A172 (cell line): ENCODE measurements at places on chromosomes 7 and 10.

- DNase-seq: peak; percentile 44
Observed at GRCh38 chr7:13988731-13989125, 738 bp downstream of the ETV1 start.

- no peak for DNase-seq
Observed at GRCh38 chr10:61765176-61766087, 102.7 kb downstream of the CABCOCO1 start.

DNA sequence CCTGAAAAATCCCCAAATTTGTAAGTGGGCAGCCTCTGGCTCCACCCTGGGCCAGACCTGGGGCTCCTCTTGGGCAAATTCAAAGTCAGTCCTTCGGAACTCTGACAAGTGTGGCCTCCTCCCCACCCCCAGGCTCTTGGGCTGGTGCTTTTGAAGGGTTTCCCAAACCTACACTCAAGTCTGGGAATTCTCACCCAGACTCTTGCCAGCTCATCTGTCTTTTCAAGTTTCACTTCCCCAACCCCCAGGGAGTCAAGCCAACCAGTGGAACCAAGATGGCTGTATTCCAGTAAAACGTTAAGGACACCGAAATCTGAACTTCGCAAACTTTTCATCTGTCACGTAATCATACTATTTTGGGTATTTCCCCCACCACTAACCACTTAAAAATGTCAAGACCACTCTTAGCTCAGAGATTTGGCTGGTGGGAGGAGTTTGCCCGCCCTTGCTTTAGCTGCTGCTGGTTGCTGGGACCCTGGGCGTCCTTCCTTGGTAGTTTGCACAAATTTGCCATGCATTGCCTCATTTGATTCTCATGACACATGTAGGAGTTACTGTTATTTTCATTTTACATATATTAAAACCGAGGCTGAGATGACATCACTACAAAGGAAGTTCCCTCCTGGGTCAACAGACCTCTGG lies 1.7 kb upstream of the MYO1G start:
- DNase-seq: peak; percentile 81

DNA sequence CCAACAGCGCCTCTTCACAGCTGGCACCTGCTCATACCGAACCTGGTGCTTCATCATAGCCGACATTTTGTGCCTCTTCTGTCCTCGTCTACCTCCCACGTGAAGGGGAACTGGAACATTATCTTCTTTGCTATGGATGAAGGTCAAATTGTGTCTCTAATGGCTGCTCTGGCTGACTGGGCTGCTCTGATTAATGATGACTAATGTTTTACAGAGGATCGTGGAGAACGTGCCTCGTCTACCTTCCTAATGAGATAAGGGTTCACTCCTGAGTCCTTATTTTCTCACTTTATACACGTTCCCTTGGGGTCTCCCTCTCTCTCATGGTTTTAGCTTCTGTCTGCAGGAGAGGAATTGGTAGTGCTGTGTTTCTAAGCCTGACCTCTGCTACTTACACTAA lies 420.3 kb downstream of the PHTF2 start:
- no peak for DNase-seq

DNA sequence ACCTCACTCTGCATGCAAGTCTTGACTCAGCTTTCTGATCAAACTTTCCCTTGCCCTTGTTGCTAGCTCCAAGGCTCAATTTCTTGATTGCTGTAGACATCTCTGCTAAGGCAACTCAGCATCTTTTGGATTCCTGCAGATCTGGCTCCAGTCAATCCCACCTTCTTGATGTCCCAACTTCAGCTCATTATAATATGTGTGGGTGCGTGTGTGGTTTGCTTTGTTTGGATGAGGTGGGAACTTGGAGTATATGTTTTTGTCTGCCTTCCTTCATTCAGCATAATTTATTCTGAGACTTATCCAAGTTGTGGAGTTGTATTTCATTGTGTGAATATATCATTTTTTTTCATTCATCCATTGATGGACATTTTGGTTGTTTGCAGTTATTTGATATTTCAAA lies 364.8 kb upstream of the IGFBP3 start:
- DNase-seq: no peak

DNA sequence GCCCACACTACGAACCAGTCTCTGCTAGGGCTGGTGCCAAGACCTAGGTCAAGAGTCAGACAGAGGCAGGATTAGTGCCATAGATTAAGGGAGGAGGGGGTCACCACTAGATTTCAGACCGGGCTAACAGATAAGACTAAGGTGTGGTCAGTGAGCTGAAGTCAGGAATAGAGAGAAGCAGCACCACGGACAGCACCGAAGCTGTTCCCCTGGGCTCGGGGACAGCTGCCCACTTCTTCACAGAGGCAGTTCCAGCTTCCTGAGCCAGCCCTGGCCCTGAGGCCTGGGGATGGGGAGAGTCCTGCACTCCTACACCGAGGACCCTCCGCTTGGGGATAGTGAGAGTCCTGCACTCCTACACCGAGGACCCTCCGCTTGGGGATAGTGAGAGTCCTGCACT lies 11.2 kb upstream of the JAKMIP3 start:
- DNase-seq: peak; percentile 6

- peak; percentile 14 for DNase-seq
Observed at GRCh38 chr10:15046626-15047025, 2.9 kb downstream of the OLAH start.

DNA sequence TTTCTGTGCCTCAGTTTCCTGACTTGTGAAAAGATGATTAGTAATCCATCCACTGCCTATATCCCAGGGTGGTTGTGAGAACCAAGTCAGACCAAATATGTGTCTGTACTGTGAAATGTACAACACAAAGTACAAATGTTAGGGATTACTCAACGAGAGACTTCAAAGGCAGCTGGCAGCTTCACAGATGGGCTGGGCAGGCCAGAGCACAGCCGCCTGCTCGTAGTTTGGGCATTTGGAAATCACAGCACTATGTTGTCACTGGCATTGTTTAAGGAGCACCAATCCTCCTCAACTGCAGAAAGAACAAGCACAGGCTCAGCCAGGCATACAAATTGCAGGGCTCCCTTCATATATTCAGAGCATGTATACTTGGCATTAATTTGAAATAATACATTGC lies 64.5 kb upstream of the C10orf90 start:
- DNase-seq: no peak

GRCh38 chr7:47180516-47180826 lies 401.4 kb downstream of the TNS3 start:
- no peak for DNase-seq

GRCh38 chr10:22648547-22648961 lies 65.8 kb downstream of the PIP4K2A start:
- DNase-seq: peak; percentile 64

DNA sequence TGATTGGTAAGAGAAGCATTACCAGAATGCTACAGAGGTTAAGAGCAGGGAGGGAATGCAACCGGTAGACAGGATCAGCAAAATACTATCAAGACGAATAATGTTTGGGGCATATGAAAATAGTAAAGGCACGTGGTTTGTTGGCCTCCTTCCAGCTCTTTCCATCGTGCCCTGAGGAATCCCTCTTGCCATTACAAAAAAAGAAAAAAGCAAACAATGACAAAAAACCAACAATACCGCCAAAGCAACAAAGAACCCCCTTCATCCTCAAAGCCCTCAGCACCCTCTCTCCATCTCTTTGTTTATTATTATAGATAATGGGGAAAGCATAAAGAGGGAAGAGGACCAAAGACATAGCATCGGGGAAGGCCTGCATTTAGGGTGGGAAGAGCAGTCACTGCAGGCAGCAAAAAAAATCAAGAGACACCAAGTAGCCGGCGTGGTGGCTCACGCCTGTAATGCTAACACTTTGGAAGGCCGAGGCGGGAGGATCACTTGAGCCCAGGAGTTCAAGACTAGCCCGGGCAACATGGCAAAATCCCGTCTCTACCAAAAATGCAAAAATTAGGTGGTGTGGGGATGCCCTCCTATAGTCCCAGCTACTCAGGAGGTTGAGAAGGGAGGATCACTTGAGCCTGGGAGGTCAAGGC lies 78.0 kb downstream of the HIP1 start:
- no peak for DNase-seq

DNA sequence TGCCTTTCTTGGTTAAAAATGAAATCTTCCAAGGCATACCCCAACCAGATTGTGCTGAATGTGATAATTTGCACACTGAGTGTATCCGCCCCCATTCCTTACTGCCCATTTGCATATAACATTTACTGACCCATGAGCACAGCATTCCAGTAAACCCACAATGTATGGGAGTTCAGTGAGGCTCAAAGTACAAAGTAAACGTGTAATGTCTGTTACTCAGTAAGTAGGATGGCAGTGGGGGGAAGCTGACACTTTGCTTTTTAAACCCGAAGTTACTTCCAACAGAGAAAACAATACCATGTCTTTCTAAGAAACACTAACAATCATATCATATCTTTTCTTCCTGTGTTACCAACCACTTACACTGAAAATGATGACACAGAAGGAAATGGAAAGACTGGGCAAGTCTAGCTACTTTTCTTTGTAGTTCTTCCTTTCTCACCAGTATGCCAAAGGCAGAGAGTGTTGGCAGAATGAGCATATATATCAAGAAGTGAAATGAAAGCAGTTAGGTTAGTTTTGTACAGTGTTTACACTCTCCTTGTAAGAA lies 27.1 kb upstream of the SOSTDC1 start:
- no peak for DNase-seq

GRCh38 chr7:1895664-1896515 lies 225.8 kb downstream of the ELFN1 start:
- no peak for DNase-seq

DNA sequence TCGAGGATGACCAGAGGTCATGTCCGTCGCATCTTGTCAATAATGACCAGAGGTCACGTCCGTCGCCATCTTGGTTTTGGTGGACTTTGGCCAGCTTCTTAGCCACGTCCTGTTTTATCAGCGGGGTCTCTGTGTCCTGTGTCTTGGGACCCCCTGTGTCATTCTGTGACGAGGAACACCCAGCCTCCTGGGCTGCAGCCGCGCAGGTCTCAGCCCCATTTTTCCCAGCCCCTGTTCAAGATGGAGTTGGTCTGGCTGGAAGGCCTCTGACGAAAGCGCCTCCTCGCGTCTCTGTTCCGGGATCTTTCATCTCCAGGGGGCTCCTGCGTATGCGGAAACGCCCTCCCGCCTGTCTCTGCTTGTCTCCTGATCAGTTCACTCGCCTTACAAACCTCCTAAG lies 134.2 kb downstream of the ELFN1 start:
- DNase-seq: no peak

DNA sequence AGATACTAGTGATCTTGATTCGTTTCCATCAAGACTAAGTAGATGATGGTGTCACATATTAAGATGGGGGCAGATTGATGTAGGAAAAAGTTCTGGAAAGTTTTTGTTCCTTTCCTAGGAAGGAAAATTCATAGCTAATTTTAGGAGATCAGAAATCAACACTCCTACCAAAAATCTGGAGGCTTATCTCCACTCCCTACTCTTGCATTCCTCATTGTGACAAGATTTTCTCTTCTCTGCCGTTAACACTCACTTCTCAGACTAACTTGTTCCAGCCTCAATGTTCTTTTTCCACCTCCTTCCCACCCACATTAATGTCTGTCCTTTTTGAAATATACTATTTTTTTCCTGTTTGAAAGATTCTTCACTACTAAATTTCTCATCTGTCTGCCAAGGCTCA lies 851.9 kb upstream of the GHITM start:
- DNase-seq: no peak

DNA sequence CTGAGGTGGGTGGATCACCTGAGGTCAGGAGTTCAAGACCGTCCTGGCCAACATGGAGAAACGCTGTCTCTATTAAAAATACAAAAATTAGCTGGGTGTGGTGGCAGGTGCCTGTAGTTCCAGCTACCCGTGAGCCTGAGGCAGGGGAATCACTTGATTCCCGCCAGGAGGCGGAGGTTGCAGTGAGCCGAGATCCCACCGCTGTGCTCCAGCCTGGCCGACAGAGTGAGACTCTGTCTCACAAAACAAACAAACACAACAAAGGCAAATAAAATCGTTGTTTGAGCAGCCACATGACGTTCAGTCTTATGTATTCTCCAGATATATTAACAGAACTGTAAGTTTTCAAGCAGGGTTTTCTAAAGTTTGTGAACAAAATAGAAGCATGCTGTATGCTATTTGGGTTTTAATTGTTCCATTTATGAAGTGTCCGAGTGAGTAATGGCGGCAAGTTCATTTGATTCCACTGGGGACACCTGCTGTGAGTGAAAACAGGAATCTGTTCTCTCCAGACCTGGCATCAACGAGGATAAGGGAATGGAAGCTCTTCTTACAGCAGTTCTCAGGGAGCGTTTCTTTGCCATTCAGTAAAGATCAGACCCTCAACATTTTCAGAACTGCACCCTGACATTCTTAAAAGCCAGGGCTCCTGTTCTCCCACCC lies 122.5 kb upstream of the PITRM1 start:
- DNase-seq: no peak

GRCh38 chr7:22723181-22723601 lies 3.8 kb upstream of the IL6 start:
- DNase-seq: peak; percentile 46

DNA sequence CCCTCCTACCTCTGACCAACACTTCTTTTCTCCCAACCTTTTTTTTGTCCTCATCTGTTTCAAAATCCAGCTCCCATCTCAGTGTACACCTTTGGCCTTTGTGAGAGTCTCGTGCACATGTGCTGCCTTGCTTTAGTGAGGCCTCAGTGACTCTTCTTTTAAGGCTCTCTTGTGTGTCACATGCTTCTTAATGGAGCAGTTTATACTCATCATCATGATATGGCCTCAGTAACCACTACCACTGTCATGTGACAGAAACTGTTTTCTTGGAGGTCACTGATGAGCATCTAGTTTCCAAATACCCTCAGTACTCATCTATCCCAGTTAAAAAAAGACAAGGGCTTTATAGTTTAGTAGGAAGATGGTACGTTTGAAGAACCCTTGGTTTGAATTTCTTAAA lies 8.1 kb upstream of the ARHGAP22 start:
- DNase-seq: no peak

GRCh38 chr7:139876622-139877283 lies 47.7 kb downstream of the TBXAS1 start:
- DNase-seq: peak; percentile 27

DNA sequence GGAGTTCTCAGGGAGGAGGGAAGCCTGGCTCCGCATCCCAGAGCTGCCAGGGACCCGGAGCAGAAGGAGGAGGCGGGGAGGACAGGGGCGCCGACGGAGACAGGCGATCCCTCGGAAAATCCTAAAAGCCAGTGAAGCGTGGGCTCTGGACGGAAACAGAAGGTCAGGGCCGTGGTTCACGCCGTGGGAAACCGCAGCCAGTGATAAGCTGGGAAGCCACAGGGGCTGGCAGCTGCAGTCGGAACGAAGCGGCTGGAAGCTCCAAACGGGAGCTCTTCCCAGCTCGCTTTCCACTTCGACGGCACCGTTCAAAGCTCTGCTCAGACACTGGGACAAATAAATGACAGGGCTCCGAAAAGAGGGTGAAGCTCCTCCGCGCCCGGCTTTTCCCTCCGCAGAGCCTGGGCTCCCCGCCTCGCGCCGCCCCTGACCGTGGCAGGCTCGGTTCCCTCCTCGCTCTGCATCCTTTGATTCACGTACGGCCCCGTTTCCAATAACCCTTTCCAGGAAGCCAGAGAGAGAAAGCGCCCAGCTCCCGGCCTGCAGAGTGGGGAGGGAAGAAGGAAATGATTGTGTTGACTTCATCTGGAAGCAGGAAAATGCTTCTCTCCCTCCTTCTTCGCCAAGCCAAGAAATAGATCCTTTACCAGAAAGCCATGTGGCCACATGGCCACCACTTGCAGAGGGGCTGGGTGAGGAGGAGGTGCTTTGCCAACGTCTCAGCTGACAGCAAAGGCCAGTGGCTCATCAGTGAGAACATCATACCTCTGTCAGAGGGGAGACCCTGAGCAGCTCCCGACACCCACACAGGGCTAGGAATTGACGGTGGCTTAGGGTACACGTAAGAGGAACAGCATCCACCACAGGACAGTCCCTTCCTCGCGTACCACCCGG lies 57.4 kb downstream of the ADRB1 start:
- no peak for DNase-seq

- peak; percentile 58 for DNase-seq
Observed at GRCh38 chr10:5442065-5442989, 30.0 kb downstream of the NET1 start.

GRCh38 chr7:52741670-52742290 lies 293.7 kb upstream of the POM121L12 start:
- no peak for DNase-seq
